ENCODE measurements at places on chromosomes 5 and 9.

GRCh38 chr9:36063804-36064447 lies 27.2 kb downstream of the RECK start:
- DNase-seq, result no peak

GRCh38 chr5:6551955-6552313 lies 80.9 kb downstream of the NSUN2 start:
- no peak for DNase-seq

DNA sequence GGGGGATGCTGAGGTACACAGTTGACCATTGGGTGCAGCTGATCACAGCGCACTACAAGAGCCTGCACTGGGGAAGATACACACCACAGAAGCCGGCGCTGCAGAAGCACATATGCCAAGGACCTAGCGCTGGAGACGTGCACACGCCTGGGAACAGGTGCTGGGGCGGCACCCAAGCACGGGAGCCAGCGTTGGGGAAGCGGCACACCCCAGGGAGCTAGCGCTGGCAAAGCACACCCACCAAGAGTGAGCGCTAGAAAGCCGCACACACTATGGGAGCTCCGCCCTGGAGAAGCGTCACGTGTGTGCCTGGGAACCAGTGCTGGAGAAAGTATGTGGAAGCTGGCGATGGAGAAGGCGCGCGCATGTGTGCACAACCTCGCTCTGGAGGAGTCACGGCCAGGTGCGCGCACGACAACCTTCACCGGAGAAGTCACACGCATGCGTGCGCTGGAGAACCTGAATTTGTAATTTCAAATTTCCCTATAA lies 4.5 kb downstream of the FANCC start:
- peak; percentile 81 for DNase-seq

- peak; percentile 46 for DNase-seq
Observed at GRCh38 chr9:77793849-77794248, 145.7 kb upstream of the GNA14 start.

- DNase-seq, result peak; percentile 99
Observed at GRCh38 chr9:132042324-132042723, 37.3 kb downstream of the MED27 start.

Measured in M059J (cell line).